ENCODE measurements at places on chromosomes 5 and 9.

- DNase-seq: no peak
Measured at GRCh38 chr9:19985081-19985480, 196.2 kb upstream of the SLC24A2 start.

DNA sequence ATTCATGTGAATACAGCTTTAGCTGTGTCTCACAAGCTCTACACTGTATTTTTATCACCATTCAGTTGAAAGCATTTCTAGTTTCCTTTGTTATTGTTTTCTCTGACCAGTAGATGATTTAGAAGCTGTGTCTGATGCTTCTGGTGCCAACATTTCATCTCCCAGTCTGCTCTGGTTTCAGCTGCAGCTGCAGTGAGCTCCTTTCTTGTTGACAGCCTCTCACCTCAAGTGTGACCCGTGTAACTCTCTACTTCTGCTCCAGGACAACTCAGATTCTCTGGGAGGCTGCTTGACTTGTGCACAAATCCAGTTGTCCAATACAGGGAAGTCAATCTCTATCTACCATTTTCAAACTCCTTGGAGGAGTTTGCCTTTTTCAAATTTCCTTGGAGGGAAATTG is 504.8 kb downstream of the DIRAS2 start:
- no peak for DNase-seq

DNA sequence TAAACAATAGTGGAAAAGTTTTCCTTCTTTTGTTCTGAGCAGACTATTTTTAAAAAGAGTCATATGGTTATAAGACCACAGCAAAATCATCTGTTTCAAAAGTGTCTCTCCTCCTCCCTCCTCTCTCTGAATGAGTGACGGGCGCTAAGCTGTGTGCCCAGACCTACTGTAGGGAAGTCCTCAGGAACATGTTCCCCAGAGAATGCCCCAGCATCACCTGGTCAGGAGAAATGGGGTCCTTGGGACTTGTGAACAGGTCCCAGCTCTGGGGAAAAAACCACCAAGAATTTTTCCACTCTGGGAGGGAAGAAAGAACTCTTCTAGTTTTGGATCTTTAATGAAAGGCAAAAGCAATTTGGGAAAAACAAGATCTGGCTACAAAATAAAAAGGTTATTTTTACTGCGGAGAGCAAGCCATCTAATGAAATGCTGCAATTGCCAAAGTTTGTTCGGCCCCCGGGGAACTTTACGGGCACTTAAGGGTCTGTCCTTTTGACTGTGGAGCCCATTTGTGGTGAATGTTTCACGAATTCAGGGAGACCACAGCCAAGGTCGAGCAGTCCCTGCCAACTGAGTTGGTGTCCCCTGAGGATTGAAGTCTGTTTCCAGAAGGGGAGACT is 25.9 kb downstream of the BOD1 start:
- DNase-seq: no peak

DNA sequence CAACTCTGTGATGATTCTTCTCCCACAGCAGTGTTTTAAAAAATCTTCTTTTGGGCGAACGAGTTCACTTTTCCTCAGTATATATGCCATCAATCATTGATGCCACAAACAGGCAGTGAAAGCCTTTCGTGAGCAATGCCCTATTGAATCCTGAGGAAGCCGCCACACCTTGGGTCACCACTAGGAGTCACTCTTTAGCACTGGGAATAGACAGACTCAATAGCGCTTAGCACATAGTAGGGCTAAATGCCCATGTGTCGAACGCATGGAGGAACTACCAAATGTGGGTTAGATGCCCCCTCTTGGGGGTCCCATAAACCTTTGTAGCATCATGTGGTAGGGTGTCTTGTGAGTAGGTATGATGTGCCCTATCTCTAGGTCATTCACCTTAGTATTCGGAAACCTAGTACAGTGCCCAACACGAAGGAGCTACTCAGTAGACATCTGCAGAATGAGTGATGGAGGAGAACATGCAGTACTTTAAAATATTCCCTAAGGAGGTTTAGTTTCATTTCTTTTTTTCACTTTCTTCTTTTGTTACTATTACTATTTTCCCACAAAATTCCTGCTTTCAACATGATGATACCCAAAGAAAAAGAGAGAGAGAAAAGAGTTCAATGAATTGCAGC is 603.7 kb downstream of the BNC2 start:
- no peak for DNase-seq

DNA sequence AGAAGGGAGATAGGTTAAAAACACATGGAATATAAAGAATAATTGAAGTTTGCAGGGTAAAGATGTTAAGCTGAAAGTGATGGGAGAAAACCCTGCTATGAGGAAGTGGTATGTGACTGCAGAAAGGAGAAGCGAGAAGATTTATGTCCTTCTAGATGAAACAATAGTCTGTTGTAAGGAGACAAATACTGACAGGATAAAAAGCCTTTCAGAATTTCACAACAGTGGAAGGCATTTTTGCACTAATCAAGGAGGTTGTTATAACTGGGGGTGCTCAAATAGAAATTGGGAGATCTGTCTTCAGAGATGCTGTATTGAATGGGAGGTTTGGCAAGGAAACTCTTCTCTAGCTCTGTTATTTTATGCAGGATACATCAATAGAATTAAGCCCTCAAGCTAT is 69.6 kb downstream of the NMUR2 start:
- no peak for DNase-seq

GRCh38 chr9:106883030-106883429 is 20.1 kb downstream of the ZNF462 start:
- no peak for DNase-seq

DNA sequence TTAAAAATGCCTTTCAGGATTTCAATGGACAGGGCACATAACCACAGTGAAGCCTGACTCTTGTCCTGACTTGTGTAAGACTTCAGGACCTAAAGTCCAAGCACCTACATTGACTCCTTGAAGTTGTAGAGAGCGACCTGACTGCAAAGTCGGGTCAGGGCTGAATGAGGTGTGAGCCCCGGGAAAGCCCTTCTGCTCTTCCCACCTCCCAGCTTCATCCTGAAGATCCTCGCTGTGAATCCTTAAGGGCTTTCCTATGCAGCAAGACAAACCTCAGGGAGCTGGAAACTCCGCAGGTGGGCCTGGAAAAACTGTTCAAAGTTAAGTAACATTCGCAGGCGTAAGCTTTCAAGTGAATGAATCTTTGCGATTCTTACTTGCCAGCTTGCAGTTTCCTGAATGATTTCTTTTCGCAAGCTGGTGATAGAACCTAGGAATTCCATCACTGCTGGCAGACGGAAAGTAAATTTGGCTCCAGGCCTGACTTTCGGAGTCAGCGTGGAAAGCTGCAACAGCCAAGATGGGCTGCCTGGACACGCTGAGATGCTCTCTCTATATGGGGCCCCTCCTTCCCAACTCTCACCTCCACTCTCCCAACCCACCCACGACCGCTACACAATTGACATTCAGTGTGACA is 10.9 kb downstream of the SEMA5A start:
- DNase-seq: no peak

DNA sequence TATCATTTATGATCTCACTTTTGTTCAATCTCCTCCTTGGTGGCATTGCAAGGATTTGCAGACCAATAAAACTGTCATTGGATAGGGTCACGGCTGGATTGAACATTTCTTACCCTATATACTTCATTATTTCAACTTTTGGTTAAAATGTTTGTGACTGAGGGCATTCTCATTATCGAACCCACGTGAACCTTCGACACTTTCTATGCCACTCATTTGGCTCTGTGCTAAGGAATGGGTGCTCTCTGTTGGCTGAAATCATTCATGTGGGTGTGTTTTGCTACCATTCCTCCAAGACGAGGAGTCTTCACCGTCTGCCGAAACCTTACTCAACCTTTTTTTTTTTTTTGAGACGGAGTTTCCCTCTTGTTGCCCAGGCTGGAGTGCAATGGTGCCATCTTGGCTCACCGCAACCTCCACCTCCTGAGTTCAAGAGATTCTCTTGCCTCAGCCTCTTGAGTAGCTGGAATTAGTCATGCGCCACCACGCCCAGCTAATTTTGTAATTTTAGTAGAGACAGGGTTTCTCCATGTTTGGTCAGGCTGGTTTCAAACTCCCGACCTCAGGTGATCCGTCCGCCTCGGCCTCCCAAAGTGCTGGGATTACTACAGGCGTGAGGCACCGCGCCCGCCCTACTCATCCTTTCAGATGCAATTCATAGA is 62.5 kb downstream of the CSNK1A1 start:
- no peak for DNase-seq

- DNase-seq: no peak
Measured at GRCh38 chr5:95887977-95888376, 65.5 kb upstream of the GLRX start.

GRCh38 chr5:54832858-54833257 is 152.5 kb downstream of the ESM1 start:
- DNase-seq: no peak

DNA sequence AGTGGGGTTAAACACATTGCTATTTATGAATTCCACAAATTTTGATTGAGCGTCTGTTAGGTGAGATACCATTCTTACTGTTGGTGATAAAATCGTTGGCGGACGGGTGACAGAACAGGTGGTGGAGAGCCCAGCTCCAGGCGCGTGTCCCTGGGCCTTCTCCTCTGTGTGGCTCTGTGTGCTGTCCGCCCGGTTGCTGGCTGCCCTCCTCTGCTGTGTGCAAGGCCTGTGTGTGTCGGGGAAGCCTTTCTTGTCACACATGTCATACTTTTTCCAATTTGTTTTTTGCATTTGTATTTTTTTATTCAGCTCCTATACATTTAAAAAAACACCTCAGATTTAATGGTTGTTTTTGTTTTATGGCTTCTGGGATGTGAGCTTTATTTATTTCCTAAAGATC is 33.9 kb downstream of the TENT4A start:
- DNase-seq: no peak

DNA sequence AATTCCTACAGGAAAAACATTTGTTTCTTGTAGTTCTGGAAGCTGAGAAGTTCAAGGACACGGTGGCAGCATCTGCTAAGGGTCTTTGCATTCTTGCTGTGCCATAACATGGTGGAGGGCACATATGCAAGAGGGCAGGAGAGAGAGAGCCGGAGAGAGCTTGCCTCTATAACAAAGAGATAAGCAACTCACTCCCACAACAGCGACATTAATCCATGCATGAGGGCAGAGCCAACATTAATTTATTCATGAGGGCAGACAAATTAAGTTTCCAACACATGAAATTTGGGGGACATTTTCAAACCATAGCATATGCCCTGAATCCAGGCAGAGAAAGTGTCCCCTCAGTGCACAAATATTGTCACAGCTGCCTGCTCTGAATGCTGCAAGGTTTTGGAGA is 4.4 kb upstream of the GTF3C5 start:
- DNase-seq: no peak

Data from activated gamma-delta T cell treated with anti-CD3 and anti-CD28 coated beads, Interleukin-2, amount 50 U/mL, for 16 hours (primary cell).